Stimulated activated naive CD8-positive, alpha-beta T cell treated with anti-CD3 and anti-CD28 coated beads, Interleukin-15, Interleukin-2, amounts not matched to agents 100 U/mL and 50 U/mL, for 24 hours (primary cell): ENCODE measurements at places on chromosomes 5 and 9.
A peak's percentile ranks its signal among the peaks of the same experiment; 100 is the strongest.

DNA sequence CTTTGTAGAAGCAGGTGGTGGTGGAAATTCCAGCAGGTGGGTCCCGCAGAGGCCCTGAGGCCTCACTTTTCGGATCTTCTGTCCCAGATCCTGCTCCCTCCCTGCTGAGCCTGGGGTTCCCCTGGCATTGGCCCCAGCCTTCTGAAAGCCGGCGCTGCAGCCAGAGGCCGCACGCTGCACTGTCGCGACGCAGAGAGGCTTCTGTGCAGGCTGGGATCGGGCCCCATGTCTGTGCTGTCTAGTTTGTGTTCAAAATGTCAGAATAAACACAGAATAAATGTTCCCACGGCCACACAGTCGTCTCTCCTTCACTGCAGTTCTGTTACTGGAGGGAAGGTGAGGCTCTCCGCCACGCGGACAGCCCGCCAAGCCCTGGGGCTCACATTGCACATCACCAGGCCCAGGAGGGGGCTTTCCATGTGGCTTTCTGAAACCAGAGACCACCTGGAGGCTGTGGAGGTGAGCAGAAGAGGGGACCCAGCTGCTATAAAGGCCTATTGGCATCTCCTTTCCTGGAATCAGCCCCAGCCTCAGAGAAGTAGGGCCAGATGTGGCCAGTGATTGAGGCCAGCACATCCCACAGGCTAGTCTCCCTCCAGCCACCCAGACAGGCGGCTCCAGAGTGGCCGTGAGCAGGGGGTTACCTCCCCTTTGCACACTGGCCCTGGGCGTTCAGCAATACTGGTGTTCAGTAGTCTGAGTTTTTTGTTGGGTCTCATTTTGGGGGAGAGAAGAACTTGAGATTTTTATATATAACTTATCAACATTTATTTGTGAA is 46.5 kb downstream of the USP20 start:
- DNase-seq = no peak

- no peak for DNase-seq
Observed at GRCh38 chr5:122805481-122805880, 30.6 kb downstream of the SNX2 start.

DNA sequence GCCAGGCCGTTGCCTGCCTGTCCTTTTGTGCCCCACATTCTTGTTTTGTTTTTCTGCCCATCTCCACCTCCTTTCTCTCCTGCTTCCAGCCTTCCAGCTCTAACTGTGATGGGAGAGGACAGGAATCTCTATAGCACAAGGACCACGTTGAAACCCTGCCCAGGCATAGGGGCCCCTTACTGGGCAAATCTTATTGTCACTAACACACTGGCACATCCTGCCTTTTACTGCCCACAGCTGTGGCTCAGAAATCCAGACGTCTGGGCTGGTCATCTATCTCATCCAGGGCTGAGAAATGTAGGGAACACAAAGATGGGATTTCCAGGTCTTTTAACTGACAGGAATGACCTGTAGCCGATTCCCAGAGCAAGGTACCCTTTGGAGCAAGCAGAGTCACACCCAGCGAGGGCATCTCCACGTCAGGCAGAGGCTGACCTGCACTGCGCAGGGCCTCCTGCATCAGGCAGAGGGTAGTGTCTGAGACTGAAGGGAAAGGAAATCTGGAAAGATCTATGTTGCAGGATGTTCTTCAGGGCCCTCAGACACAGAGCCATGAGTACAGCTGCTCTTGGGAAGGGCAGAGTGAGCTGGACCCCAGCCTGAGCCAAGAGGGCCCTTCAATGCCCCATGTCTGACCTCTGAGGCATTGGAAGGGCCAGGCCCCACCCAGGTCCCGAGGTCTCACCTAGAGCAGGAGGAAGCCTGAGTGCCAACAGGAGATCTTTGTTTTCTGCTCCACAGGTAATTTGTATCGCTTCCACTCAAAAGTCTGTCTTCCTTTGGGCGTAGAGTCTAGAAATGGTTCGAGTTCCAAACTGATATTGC is 278.8 kb downstream of the FSTL4 start:
- no peak for DNase-seq

GRCh38 chr5:149886692-149887470 is 57.7 kb downstream of the PDE6A start:
- no peak for DNase-seq

- DNase-seq = no peak
Observed at GRCh38 chr9:1057910-1058309, 7.8 kb downstream of the DMRT2 start.

- no peak for DNase-seq
Observed at GRCh38 chr5:170254056-170254455, 21.3 kb downstream of the C5orf58 start.

DNA sequence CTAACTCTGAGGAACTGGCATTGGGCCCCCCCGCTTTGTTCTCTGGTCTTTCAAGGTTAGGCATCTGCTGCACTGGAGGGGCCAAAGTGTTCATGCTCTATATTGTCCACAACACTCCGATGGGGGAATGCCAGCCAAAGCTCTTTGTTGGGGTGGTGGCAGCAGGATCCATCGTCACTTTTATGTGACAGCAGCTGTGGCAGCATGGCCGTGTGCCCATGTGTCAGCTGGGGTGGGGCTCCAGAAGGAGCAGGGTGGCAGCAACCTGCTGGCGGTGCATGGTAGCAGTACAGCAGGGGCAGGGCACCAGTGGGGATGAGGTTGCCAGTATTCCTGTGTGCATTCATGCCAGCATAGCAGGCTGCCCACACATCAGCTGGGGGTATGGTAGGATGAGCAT is 28.2 kb downstream of the ITGA2 start:
- no peak for DNase-seq

DNA sequence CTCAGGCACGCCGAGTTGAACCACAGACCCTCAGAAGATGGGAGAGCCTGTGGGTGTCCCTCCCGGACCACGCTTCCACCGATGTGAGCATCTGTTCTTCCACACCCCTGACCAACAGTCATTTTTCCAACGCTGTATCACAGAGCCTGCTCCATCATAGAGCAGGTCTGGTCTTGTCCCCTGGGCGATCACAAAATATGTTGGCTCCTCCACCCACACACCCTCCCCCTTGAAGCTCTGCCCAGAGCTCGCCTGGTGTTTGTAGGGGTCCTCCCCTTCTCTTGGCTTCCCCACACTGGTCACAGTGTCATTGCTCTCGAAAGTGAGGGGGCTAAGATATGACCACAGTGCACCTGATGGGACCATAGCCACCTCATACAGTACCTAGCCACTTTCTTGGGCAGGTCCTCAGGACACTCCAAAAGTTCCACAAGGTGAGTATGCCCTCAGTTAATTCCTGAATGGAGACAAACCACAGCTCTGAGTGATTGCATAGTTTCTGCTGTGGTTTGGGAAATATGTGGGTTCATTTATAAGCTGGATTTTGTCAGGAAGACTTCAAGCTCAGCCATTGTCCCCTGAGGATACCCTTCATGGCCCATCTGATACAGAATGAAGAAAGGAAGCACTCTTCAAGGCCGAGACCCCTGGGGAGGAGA is 3.5 kb upstream of the ZNF618 start:
- no peak for DNase-seq

DNA sequence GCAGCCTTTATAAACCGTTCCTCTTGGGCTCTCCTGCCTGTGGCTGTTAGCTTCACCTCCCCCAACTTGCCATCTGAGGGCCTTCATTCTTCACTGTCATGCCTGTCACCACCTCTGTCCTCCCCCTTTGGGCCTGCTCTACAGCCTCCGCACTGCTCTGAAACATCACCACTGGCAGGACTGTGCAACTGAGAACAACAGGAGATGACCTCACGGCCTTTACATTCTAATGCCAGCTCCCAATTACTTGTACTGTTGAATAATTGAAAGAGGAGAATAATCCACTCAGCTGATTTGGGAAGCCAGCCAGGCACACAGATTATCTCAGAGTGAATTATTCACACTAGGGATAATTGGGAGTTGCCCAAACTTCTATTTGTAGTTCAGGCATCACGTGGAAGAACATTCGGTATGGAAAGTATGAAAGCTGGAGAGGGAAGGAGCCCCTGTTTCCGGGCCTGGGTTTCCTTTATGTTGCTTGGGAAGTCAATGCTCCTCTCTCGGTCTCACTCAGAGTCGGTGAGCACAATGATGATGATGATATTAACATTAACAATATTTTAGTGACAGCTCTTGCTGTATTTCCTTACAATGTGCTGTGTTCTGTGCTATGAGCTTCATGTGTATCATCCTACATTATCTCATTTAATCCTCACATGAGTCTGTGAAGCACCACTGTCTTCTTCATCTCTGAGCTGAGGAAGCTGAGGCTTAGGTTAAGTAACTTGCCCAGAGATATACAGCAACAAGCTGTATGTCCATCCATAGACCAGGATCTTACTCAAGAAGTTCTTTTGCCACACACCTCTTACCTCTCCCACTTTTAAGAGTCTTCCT is 99.3 kb upstream of the LRRTM2 start:
- no peak for DNase-seq

DNA sequence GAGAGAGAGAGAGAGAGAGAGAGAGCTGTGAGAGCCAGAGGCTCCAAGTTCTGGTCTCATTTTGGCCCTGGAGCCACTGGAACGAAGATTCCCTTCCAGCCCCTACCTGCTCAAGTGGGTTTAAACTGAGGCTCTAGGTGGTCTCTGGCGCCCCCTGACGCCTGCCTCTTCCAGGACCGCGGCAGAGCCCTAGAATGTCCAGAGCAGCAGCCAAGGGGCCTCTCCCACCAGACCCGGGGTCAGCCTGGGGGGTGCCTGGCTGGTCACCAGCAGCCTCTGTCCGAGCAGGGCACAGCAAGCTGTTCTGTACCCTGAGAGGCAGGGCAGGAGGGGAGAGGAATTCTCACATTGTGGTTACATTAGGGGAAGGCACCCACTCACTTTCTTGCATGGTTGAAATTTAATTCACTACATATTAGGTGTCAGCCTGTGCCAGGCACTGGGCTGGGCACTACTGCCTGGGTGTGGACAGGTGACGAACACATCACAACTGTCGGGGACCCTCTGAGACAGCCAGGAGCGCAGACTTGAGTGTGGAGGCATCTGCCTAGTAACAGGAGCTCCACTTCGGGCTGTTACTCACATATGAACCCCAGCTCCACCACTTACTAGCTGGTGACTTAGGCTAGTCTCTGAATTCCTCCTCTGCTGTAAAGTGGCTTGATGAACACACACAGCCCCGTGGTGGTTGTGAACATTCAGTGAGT is 44.5 kb downstream of the AMBP start:
- peak; percentile 16 for DNase-seq

DNA sequence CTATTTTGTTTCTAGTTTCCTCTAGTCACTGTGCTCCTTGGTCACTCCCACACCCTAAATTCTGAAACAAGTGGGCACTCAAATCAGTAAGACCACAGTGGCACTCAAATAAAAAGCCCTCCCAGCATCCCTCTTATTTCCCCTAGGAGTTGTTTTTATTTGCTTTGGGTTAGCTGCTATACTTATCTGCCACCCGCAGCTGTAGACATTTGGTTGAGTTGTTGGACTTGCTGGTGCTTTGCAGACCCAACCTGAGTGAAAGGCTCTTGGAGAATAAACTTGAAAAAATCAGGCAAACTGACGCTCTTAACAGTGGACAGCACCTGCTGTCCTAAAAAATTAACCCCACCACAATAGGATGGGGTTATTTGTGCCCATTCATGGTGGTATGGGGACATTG is 203.0 kb downstream of the SPATA31A6 start:
- DNase-seq = no peak

GRCh38 chr5:74288448-74289108 is 351.9 kb downstream of the ENC1 start:
- no peak for DNase-seq

DNA sequence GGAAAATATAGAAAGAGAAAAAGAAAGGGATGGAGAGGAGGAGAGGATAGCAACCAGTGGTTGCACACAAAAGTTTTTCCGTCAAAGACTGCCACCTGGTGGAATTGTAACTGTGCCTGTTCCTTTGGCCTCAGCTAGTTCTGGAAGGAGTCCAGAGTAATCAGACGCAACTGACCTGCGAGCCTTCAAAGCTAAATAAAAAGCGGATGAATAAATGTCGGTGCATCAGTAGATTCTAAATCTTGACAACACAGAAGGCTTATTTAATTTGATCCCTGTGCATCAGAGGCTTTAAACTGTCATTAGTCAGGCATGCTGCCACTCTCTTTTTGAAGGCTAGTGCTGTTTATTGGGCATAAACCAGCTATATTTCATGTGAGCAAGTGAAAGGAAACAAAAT is 132.9 kb upstream of the ACO1 start:
- DNase-seq = peak; percentile 28

DNA sequence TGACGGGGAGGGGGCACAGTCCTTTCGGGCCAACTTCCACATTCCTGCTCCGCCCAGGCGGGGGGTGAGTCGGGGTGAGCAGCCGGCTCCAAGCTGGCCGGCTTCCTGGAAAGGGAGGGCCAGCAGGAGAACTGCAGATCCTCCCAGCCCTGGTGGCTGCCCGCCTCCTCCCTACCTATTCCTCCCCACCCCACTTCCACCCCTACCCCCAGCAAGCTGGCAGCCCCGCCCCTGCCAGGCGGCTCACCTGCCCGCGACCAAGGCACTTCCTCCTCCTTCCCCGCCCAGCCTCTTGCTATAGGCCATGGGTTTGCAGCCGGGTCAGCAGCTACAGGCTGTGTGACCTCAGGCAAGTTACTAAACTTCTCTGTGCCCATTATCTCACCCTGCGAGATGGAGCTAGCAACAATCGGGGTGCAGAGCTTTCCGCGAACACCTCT is 5.6 kb upstream of the IRF1 start:
- peak; percentile 86 for DNase-seq

- no peak for DNase-seq
Observed at GRCh38 chr9:87714819-87715218, 11.1 kb upstream of the CTSL start.

GRCh38 chr9:101403516-101404285 is 5.0 kb downstream of the ZNF189 start:
- DNase-seq = no peak

GRCh38 chr5:126339215-126339805 is 83.9 kb upstream of the GRAMD2B start:
- DNase-seq = peak; percentile 48

DNA sequence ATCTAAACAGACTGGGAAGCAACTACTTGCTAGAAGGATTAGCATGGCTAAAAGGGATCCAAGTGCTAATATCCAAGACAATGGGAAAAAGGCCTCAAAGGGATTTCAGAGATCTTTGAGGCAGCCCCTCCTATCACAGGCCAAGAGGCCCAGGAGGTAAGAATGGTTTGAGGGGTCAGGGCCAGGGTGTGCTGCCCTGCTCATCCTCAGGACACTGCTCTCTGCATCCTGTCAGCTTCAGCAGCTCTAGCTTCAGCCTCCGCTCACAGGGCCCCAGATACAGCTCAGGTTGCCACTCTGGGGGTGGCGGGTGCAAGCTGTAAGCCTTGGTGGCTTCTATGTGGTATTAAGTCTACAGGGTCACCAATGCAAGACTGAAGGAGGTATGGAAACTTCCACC is 278.7 kb downstream of the PARP8 start:
- no peak for DNase-seq

- no peak for DNase-seq
Observed at GRCh38 chr9:132787748-132788159, 90.3 kb downstream of the AK8 start.

DNA sequence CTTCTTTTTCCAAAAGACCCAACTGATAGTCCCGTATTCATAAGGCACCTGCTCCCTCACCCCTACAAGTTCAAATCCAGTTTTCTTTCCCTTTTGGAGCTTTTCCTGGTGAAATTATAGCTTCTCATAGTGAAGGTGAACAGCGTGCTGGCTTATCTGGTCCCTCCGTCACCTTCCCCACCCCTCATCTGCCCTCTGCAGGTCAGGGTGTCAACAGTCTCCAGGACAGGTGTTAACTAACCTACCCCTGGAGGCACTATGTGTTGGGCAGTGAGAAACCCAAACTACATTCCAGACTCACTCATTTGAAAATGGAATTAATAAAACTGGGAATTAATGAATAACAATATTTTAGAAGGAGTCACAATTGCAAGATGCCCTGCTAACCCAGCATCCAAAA is 109.0 kb upstream of the TAS2R1 start:
- DNase-seq = no peak
